ENCODE measurements at places on chromosomes 16 and 17.

DNA sequence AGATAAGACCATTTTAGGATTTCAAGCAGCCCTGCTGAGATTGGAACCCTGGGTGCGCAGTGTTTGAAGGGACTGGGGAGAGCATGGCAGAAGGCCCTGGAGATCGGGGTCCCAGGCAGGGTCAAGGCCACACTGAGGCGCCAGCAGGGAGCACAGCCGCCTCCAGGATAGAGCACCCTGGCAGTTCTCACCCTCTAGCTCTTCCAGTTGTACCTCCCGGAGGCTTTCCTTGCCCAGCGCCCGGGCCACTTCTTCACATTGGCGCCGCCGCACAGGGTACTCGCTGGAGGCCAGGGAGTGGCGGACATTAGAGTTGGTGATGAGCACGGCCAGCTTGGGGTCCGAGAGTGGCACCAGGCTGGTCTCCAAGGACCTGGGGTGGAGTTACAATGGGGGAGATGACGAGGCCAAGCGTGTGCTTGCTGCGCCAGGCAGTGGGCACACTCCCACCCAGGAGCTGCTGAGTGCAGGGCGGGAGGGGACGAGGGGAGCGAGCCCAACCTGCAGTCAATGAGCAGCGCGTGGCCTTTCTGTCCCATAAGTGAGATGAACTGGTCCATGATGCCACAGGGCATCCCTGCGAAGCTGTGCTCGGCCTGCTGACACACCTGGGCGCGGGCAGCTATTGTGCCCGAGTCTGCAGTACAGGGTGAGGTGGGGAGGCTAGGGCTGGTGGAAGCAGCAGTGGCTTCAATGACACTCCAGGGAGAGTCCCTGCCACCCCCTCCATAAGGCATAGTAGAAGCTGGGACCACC lies 2.3 kb downstream of the GALK1 start:
- no peak for DNase-seq

- DNase-seq, result no peak
These were observed 49.4 kb upstream of the GAS7 start for GRCh38 chr17:10247810-10248209.

GRCh38 chr16:8949536-8950418 lies 13.9 kb downstream of the USP7 start:
- DNase-seq, result no peak

DNA sequence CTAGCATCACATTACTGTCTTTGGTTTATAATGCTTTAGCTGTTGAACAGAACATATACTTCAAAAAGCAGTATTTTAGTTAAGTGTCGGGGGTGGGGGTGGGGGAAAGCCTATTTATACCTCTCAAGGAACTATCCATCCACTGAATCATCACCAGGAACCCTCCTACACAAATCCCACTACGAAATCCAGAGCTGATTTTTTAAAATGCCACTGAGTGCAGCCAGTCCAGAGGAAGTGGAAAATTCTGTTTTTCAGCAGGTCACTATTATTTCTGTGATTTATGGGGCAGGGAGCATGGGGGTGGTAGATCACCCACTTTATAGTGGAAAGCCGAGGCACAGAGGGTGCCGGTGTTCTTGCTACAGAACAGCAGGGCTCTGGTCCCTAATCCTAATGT lies 284.1 kb downstream of the SOX9 start:
- DNase-seq, result no peak

DNA sequence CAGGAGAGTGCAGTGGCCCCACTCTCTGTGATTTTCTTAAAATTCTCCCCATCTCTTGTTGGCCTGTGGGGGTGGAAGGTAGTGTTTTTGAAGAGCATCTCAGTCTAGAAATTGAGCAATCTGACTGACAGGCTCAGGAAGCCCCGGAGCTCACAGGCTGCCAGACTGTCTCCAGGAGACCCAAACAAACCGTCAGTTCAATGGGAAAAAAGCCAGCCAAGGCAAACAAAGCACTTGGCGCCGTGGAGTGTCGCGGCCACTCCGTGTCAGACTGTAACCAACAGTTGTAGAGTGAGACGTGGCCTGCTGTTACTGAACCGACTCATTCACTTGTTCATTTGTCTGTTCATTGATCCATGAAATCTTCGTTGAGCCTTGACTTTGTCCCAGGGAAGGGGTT lies 33.7 kb downstream of the RGS9 start:
- DNase-seq, result no peak

DNA sequence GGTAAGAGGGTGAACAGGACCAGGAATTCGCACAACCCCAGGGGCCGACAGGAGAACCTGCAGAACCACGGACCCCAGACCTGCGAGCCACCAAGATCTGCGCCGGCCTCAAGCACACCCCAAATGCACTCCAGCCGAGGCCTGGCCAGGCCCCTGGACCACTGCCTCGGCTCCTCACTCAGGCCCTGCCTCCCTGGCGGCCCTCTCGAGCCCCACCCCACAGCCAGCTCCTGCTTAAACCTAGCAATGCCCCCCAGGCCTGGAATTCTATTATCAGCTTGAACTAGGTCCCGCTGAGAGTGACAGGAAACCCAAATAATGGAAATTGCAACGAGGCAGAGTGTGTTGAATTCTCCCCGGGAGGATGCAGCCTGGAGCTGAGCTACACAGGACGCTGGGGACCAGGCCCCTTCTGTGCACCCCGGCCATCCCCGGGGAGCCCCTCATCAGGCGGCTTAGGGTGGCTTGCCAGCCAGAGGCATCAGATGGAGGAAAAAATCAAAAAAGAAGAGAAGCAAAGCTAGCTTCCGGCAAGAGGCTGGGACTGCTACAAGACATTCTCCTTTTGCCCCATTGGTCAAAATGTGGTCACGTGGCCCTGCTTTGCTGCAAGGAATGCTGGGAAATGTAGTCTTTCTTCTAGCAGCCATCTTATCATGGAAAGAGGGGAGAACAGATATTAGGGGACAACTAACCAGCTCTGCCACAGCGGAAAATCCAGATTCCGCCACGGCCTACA lies 2.4 kb upstream of the ENPP7 start:
- peak; percentile 82 for DNase-seq

DNA sequence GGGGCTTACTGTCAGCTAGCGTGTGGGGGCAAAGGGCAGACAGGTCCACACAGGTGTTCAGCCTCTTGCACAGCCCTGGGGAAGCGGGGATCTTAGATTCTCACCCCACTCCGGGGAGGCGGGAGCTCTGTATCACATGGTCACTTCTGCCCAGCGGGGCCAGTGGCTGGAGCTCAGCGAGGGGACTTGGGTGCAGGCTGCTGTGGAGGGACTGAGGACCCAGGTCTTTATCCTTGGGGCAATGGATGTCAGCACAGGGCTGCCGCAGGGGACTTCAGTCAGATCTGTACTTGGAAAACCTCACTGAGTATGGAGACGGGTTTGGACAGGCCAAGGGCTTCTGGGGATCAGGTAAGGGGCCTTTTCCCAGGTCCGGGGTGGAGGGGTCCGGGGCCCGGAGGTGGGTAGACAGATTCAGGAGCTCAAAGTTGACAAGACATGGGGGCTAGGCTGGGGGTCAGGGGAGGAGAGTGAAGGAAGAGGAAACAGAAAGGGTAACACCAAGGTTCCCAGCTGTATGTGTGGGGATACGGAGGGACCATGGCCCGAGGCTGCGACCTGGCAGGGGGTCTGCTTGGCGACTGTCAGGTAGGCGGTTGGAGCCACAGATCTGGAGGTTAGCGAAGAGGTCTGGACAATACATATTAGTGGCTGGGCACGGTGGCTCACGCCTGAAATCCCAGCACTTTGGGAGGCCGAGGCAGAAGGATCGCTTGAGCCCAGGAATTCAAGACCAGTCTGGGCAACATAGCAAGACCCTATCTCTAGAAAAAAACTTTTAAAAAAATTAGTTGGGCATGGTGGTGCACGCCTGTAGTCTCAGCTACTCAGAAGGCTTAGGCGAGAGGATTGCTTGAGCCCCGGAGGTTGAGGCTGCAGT lies 15.1 kb upstream of the BAIAP2 start:
- no peak for DNase-seq

GRCh38 chr16:67305216-67306071 lies 21.1 kb downstream of the KCTD19 start:
- DNase-seq, result no peak

GRCh38 chr16:64282181-64282580 lies 839.7 kb downstream of the CDH11 start:
- DNase-seq, result no peak

- DNase-seq, result no peak
These were observed 2.5 kb upstream of the SLC13A2 start for GRCh38 chr17:28470914-28471366.

DNA sequence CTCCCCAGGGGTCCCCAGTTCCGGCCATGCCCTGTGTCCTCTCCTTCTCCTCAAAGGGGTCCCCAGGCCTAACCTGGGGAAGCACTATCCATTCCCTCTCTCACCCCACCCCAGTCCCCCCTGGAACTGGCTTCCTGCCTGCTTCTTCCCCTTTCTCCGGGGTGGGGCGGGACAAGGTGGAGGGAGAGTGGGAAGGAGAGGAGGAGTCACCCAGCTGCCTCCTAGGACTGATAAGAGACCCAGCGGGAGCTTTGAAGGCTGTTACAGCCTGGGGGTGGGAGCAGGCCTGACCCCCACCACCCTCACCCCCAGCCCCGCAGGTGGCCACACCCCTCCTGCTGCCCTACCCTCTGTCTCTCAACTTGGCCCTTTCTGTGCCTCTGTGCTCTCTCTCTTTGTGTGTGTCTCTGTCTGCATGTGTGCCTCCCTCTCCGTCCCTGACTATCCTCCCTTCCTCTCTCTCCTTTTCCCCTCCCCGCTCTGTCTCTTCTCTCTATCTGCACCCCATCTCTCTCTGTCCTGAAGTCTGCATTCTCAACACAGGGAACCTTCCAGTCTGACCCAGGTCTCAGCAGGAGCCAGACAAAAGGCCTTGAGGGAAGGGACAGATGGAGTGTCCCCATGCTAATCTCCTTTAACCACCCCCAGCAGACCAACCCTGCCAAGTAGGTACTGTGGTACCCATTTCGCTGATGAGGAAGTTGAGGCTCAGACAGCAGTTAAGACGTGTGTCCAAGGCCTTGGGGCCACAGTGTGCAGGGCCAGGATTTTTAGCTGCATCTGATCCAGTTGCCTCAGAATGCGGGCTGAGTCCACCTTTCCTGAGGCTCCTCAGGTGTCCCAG lies 66.1 kb downstream of the RAB11FIP4 start:
- no peak for DNase-seq

DNA sequence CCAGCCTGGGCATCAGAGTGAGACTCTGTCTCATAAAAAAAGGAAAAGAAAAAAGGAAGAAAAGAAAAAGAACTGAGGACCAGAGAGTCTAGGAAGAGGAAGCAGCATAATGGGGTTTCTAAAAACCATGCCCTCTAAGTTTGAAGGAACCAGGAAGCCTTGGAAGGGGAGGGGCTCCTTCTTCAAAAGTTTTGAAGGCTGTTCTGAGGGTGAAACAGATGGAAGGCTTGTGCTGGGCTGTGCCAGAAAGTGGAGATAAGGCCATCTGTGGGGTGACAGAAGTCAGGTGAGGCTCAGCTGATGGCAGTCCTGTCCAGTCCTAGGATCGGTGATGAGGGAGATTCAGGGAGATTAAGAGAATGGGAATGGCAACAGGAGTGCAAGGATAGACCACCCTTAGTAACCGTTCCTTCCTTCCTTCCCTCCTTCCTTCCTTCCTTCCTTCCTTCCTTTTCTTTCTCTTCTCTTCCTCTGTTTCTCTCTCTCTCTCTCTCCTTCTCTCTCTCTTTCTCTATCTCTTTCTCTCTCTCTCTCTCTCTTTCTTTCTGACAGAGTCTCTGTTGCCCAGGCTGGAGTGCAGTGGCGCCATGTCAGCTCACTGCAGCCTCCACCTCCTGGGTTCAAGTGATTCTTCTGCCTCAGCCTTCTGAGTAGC lies 182.6 kb downstream of the NTN1 start:
- no peak for DNase-seq

DNA sequence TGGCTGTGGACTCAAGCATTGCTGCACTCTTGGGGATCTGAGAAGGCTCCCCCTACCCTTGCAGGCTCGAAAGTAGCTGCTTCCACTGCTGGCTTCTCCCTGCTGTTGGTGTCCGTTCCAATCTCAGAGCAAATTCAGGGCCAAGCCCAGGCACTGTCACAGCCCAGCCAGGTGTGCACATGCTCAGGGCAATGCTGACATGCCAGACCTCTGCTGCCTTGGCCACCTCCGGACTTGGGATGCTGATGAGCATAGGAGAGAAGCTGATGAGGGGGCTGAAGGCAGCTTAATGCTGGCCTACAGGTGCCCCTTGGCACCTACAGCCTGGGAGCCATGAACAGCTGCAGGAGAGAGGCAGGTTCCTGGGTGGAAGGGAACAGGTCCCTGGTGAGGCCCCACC lies 273.7 kb upstream of the KCNJ16 start:
- DNase-seq, result no peak

- no peak for DNase-seq
These were observed 79.5 kb upstream of the DOC2B start for GRCh38 chr17:260944-261343.

- DNase-seq, result no peak
These were observed 25.5 kb downstream of the KDM8 start for GRCh38 chr16:27228621-27229501.

DNA sequence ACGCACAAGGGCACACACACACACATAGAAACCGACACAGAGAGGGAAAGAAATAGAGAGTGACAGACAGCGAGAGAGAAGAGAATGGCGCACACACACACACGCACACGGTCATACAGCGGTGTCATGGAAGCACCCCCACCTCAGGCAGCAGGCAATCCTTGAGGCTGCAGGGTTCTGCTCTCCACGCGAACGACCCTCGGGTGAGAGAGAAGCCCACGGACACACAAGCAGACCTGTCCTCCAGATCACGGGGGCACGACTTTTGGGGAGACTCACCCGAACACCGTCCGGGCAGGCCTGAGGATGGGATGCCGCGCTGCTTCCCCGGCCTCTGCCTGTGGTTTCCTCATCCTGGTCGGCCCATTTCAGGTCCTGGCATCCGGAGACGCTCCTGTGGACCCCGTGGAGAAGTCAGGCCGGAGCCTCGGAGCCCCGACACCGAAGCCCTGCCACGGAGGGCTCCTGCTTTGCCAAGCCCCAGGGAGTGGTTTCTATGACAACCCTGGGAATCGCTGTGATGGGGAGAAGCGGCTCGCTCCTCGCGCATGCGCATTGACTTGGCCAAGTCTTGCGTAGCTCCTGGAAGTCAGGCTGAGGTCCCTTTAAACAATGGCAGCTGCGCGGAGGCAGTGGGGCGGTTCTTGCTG lies 118.2 kb upstream of the KCNJ18 start:
- DNase-seq, result peak; percentile 24

DNA sequence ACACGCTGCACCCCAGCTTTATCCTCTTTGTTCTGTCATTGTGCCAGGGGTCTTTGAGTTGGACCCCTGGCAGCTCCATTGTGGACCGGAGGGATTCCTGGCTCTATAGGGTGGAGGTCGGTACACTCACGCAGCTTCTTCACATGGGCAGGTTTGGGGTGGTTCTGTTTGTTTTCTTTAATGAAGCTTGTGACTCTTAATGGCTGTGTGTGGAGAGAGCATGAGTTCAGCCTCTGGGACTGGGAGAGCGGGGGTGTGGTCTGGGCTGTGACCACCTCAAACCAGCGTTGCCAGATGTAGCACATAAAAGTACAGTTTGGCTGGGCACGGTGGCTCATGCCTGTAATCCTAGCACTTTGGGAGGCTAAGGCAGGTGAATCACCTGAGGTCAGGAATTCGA lies 21.2 kb upstream of the NAGLU start:
- no peak for DNase-seq
